ENCODE measurements at places on chromosomes 5 and 9. TPM values are rescaled to one million over a fixed set of nuclear protein-coding genes. Genes with fewer than 3 reads are reported as not detected.

DNA sequence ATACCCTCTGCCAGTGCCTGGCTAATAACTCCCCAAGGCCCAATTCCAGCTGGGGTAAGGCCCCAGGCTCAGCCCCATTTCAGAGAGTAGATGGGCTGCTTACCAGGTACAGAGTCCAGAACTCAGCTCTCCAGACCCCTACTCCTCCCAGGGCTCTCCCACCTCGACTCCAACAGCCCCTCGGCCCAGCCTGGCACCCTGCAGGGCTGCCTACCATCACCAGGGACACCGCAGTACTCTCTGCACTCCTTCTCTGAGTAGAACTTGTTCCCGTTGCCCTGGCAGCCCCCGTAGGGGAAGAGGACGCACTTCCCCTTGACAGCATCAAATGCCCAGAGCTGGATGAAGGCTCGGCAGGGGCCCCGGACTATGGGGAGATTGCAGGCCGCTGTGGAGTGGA is 17.4 kb downstream of the AMBP start:
- H3K36me3 ChIP-seq: no peaks in the 10 kb centered on the region
- no peak overlapping the region for H3K27ac ChIP-seq
- no peaks in the 10 kb centered on the region for H3K4me1 ChIP-seq
- H3K4me3 ChIP-seq: no peak overlapping the region

DNA sequence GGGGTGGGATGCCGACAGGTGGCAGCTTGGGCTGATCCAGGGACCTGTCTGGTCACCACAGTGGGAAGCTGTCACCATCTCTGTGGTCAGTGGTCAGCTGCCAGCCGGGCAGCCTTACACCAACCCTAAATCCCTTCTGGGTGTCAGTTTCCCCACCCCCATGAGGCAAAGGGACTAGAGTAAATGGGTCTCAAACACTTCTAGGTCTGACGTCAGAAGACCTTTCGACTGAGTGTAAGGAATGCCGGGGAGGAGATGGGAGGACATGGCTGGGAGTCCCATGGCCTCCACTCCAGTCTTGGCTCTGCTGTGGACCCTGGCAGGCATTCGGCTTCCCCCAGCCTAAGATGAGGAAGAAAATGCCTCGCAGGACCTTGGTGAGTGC is 40.3 kb upstream of the SLC25A51 start:
- no peaks in the 10 kb centered on the region for H3K27me3 ChIP-seq
- H3K27ac ChIP-seq: peak overlapping the region; percentile 44
- H3K4me3 ChIP-seq: no peak overlapping the region
- H3K36me3 ChIP-seq: no peaks in the 10 kb centered on the region
- no peak for DNase-seq

GRCh38 chr9:83330207-83331196 is 207.7 kb downstream of the FRMD3 start:
- H3K27me3 ChIP-seq: no peaks in the 10 kb centered on the region
- no peak for DNase-seq
- H3K4me1 ChIP-seq: no peaks in the 10 kb centered on the region
- H3K36me3 ChIP-seq: no peaks in the 10 kb centered on the region

Gene ABLIM3
- 50.8 TPM for total RNA-seq

DNA sequence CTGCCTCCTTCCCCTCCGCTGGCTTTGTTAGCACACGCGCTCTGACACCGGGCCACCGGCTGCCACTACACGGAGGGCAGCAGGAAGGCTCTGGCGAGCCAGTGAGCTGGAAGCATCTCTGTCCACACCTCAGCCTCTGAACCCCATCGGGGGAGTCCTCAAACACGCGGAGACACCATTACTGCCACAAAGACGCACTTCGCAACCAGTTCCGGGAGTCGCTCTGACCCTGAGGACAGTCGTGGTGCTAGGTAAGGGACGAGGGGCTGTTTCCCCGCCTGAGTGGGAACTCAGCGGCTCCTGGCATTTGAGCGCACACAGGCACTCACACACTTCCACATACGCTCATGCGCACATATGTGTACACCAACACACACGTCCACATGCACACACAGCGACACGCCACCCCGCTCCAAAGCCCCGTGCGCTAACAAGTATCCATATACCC is 160.0 kb downstream of the C9orf152 start:
- no peaks in the 10 kb centered on the region for H3K36me3 ChIP-seq
- H3K4me3 ChIP-seq: peak overlapping the region; percentile 73
- no peak overlapping the region for H3K27ac ChIP-seq
- H3K4me1 ChIP-seq: peaks cover 18% of the 10 kb centered on the region
- DNase-seq: peak; percentile 89

GRCh38 chr9:11686733-11687132 is 1006.5 kb upstream of the TYRP1 start:
- H3K4me3 ChIP-seq: no peak overlapping the region
- no peak overlapping the region for H3K27ac ChIP-seq
- no peaks in the 10 kb centered on the region for H3K27me3 ChIP-seq
- no peak for DNase-seq
- no peaks in the 10 kb centered on the region for H3K36me3 ChIP-seq

Gene CPEB4
- 31.9 TPM for total RNA-seq

Gene CWC27
- 19.2 TPM for total RNA-seq

GRCh38 chr5:160020964-160021363 is 12.0 kb downstream of the TTC1 start:
- DNase-seq: no peak
- H3K27me3 ChIP-seq: no peaks in the 10 kb centered on the region
- peaks cover 6% of the 10 kb centered on the region for H3K4me1 ChIP-seq
- H3K4me3 ChIP-seq: no peak overlapping the region
- H3K36me3 ChIP-seq: no peaks in the 10 kb centered on the region

DNA sequence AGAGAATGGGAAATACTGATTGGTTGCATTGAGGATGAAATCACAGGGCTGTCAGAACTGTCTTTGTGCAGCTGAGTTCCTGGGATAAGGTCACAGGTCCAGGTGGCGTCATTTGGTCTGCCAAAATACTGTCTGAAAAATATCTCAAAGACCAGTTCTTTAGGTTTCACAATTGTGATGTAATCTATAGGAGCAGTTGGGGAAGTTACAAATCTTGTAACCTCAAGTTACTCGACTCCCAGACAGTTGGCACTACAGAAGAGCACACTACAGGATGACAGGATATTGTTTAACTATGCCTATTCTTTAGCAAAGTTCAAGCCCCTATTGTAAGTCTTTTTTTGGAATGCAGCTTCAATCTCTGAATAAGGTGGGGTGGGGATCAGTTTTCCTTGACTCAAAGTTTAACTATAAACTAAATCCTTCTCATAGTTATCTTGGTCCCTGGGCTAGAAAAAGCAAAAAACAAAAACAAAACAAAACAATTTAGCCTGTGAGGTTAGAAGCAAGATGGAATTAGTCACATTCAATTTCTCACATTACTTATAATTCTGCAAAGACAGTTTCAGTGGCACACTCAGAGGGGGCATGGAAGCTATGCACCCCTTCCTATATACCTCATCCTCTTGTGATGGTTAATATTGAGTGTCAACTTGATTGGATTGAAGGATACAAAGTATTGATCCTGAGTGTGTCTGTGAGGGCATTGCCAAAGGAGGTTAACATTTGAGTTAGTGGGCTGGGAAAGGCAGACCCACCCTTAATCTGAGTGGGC is 276.0 kb downstream of the AUH start:
- H3K4me1 ChIP-seq: no peaks in the 10 kb centered on the region
- no peak overlapping the region for H3K27ac ChIP-seq
- DNase-seq: no peak
- no peaks in the 10 kb centered on the region for H3K36me3 ChIP-seq
- no peak overlapping the region for H3K4me3 ChIP-seq

GRCh38 chr9:111525056-111525977 is at the start of gene ZNF483:
ZNF483 (plus strand) TSS chr9:111525179; CDS start chr9:111527396, 2,217 bp downstream.
- H3K4me1 ChIP-seq: peaks cover 17% of the 10 kb centered on the region
- no peaks in the 10 kb centered on the region for H3K27me3 ChIP-seq
- DNase-seq: no peak
- H3K36me3 ChIP-seq: peaks cover 16% of the 10 kb centered on the region

DNA sequence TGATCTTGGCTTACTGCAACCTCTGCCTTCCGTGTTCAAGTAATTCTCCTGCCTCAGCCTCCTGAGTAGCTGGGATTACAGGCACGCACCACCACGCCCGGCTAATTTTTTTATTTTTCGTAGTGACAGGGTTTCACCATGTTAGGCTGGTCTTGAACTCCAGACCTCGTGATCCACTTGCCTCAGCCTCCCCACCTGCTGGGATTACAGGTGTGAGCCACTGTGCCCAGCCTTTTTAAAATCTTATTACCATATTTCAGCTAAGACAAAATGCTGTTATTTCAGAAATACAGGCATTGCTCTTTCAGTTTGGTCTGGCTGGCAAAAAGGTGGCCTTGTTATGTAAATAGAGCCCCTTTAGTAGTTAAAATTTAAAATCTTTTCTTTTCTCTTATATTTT is 46.9 kb upstream of the GLDC start:
- no peak for DNase-seq
- H3K4me3 ChIP-seq: no peak overlapping the region
- H3K27me3 ChIP-seq: no peaks in the 10 kb centered on the region
- no peak overlapping the region for H3K27ac ChIP-seq
- no peaks in the 10 kb centered on the region for H3K36me3 ChIP-seq

GRCh38 chr5:150017226-150018005 is 16.9 kb downstream of the HMGXB3 start:
- H3K27ac ChIP-seq: no peak overlapping the region
- DNase-seq: no peak
- no peak overlapping the region for H3K4me3 ChIP-seq

Gene PTGS1
- total RNA-seq: 12.0 TPM

GRCh38 chr9:3648266-3648665 is 122.5 kb upstream of the RFX3 start:
- H3K27ac ChIP-seq: no peak overlapping the region
- no peak for DNase-seq
- no peaks in the 10 kb centered on the region for H3K27me3 ChIP-seq

Gene SGCD
- 6.9 TPM for total RNA-seq

Gene OLFML2A
- total RNA-seq: 39.3 TPM
